ENCODE measurements at places on chromosomes 3 and 15.
A peak's percentile ranks its signal among the peaks of the same experiment; 100 is the strongest.

- no peak for DNase-seq
Measured at GRCh38 chr15:68834346-68834745, 13.7 kb upstream of the ANP32A start.

- no peak for DNase-seq
Measured at GRCh38 chr3:126351086-126351770, 6.0 kb downstream of the KLF15 start.

GRCh38 chr3:69181592-69182211 is 59.3 kb upstream of the LMOD3 start:
- peak; percentile 89 for DNase-seq

GRCh38 chr15:25243800-25244097 is 195.1 kb downstream of the UBE3A start:
- DNase-seq = no peak

- no peak for DNase-seq
Measured at GRCh38 chr3:197135212-197135611, 105.6 kb upstream of the MELTF start.

DNA sequence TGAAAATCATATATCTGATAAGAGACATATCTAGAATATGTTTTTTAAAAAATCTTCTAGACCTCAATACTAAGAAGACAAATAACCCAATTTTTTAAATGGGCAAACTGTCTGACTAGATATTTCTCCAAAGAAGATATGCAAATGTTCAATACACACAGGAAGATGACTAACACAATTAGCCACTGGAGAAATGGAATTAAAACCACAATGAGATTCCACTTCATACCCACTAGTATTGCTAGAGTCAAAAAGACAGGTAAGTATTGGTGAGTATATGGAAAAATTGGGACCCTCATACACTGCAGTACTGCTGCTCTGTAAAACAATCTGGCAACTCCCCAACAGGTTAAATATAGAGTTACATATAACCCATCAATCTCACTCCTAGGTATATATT is 33.1 kb upstream of the TOPAZ1 start:
- no peak for DNase-seq

- no peak for DNase-seq
Measured at GRCh38 chr3:38561746-38562466, 65.8 kb downstream of the EXOG start.

DNA sequence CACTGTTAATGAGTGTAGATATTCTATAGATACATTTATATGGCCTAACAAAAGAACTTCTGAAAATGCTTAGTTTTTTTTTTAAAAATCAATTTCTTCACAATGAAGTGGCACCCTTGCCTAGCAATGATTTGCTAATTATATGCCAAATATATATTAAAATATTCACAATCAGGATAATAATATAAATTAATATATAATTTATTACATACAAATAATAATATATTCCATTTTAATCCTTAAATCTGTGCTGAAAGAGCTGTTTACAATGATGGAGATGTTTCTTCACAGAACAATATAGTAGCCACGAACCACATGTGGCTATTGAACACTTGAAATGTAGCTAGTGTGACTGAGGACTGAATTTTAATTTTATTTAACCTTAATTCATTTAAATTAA is 648.4 kb upstream of the GBE1 start:
- no peak for DNase-seq

DNA sequence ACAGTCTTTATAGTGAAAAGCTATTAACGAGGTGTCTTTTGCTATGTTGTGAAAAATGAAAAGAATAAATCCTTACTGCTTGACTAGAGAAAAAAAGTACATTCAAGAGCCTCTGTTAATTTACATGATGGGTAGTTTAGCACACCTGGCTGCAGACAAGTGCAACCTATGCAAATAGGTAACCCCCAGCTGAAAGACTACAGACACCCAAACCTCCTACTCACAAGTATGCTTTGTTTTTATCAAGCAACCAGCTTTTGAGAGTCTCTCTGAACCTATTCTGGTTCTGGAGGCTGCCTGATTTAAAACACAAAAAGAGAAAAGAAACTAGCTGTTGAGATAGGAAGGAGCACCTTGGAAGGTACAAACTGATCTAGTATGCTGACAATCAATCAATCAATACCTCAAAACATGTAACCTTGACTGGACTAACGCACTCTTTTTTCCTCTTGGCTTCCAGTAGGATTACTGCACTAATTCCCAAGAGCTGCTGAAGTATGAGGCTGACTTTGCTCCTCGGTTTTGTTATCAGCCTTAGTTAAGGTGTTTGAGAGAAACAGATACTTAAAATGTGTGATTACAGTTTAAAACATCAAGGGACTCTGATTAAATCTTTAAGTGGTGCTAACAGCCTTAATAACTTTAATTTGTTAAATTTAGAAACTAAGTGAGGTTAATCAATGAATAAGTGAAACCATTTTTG is 63.6 kb downstream of the OSBPL10 start:
- DNase-seq = no peak

DNA sequence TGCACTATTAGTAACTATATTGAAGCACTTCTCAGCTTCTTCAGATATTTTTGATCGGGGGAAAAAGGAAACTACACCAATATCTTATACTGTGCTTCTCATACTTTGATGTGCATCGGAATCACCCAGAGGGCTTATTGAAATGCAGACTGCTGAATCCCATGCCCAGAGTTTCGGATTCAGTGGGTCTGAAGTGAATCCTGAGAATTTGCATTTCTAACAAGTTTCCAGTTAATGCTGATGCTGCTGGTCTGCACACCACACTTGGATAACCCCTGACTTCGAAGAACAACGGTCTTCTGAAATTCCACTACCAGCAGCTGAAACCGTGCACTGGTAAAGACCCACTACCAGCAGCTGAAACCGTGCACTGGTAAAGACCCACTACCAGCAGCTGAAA is 243.9 kb downstream of the NTRK3 start:
- no peak for DNase-seq

GRCh38 chr3:8743911-8744310 is 10.3 kb downstream of the CAV3 start:
- no peak for DNase-seq

- DNase-seq = no peak
Measured at GRCh38 chr3:18369551-18370185, 55.5 kb downstream of the SATB1 start.

DNA sequence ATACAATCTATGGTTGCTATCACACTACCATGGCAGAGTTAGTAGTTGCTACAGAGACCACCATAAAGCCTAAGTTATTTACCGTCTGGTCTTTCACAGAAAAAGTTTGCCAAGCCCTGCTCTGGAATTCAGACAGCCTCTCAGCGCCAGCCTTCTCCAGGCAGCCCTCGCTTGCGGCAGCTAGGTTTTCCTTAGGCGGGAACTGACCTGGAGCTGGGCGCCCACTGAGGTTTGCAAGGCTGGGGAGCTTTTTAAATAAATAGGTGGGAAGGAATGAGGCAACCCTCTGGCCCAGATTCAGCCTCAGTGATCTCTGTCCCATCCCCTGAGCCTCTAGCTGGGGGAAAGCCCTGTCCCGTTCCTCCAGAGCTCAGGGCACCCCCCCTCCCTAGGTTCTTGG is 1.2 kb downstream of the CTSH start:
- DNase-seq = no peak

DNA sequence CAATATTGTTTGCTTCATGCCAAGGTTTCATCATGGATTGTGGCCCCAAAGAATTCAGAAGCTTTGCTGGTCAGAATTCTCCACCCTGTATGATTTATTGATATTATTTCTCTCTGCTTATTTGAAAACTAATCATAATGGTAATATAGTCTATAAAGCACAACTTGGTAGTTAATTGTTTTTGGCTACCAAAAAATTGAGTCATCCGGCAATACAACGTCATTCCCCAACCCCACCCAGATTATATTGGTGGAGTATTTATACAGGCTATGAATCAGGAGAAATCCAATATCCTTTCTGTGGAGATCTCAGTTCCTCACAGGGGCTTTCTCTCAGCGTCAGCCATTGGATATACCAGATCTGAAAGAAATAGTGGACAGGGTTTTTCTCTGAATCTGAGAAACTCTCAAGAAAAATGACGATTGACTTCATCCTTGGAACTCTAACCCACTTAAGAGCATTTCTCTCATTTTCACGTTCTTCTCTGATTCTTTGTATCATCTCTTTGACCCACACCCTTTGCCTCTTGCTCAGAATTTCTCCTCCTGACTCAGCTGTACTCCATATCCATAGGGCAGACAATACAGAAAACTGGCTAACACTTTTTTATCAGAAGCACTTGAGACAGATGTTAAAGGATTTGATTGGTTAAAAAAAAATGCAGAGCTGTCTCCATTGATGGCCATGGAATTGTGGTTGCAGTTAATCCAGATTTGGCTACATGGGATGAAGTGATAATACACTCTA is 1055.8 kb upstream of the CADM2 start:
- DNase-seq = no peak

- no peak for DNase-seq
Measured at GRCh38 chr3:160455846-160456245, 6.3 kb upstream of the TRIM59 start.

DNA sequence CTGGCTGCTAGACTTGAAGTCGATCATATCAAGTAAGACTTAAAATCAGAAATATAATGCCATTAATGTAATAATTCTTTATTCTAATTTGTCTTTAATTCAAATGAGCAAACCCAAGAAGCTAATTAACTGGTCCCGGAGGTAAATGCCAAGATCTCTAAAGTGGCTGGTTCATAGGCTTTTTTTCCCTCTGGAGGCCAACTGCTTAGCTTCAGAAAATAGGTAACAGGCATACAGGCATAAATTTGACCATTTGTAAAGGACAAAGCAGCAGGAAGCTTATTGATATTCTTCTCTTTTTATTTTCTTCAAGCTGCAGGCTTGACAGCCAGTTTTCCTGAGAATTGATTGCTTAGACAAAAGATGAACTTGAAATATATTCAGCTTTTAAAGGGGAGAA is 158.6 kb upstream of the RAP2B start:
- no peak for DNase-seq

- no peak for DNase-seq
Measured at GRCh38 chr3:60770532-60770931, 480.7 kb downstream of the FHIT start.

DNA sequence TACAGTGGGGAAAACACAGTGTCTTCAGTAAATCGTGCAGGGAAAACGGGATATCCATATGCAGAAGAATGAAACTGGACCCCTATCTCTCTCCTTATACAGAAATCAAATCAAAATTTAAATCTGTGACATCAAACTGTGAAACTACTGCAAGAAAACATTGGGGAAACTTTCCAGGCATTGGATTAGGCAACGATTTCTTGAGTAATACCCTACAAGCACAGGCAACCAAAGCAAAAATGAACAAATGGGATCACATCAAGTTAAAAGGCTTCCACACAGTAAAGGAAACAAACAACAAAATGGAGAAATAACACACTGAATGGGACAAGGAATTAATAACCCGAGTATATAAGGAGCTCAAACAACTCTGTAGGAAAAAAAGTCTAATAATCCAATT is 165.3 kb downstream of the PLCL2 start:
- DNase-seq = no peak

- DNase-seq = no peak
Measured at GRCh38 chr3:67937498-67938118, 283.2 kb upstream of the SUCLG2 start.

- no peak for DNase-seq
Measured at GRCh38 chr15:95226835-95227234, 995.5 kb downstream of the MCTP2 start.

DNA sequence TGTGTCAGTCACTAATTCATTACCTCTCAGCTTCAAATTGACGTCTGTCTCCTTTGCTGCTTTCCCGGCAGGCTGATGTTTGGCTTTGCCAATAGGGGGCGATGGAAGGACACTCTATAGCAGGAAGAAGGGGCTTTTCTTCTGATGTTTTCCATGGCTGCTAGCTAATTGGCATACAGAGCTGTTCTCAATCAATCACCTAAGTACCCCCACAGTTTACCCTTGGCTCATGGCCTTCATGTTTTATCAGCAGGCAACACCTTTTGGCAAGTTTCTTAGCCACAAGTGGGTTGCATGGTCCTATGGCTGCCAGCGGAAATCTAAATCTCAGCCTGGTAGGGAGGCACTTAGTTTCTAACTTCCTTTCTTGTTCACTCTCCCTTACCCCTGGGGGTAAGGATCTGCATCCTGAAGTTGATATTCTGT is 45.0 kb downstream of the ESYT3 start:
- DNase-seq = peak; percentile 50

DNA sequence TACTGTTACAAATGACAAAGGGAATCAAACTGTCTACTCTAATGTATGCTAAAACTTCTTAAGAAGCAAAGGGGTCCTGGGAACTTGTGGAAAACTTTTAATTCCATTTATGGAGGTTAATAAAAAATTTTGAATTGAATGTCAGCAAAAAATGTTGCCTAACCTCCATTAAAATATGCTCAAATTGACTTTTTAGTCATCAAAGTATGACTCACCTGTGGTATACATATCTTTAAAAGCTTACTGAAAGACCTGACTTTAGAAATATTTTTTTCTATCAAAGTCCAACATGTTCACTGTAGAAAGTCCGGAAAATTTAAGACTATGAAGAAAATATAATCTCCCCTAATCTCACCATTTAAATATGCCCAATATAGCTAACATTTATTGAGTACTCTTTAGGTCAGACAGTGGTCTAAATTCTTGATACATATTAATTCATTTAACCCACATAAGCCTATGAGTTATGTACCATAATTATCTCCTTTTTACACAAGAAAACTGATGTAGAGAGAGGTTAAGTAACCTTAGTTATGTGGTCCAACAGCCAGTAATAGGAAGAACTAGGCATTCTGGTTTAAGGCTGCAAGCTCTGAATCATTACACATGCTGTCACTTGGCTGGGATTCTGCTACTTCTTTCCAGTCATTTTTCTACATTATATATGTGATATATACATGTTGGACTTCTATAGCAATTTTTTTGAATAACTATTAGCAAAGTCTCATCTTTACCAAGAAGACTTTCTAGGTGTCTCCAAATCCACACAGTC is 83.6 kb downstream of the PDZRN3 start:
- no peak for DNase-seq

DNA sequence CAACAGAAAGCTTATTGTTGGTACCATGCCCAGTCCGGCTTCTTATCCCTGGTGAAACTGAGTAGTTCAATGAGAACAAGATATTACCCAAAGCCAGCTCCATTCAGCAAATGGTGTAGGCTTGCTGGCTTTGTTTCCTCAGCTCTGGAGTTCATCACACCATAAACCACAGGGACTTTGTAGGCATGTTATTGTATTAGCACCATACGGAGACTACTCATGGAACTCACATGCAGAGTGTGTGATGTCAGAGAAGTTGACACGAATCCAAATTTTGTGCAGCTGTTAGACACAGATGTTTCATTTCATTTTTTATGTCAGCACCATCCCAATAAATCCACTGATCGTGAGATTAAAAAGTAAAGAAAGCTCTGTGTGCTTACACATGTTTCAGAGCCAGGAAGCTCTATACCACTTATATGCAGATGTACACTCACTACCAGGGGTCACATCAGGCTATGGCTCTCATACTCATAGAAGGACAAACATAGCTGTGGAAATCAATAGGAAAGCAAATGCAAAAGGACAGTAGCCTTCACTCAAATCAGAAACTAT is 63.4 kb upstream of the LEKR1 start:
- DNase-seq = no peak

All from kidney capillary endothelial cell (primary cell).